ENCODE measurements at places on chromosomes 16 and 17.

GRCh38 chr17:4136373-4136772 is 6.5 kb downstream of the ZZEF1 start:
- peak; percentile 58 for DNase-seq

GRCh38 chr16:89951509-89951908 is 3.0 kb downstream of the DEF8 start:
- DNase-seq, result no peak

- DNase-seq, result no peak
Measured at GRCh38 chr17:7281953-7282751, 634 bp downstream of the SLC2A4 start.

GRCh38 chr17:76946111-76946771 is 78.0 kb downstream of the MGAT5B start:
- DNase-seq, result no peak

DNA sequence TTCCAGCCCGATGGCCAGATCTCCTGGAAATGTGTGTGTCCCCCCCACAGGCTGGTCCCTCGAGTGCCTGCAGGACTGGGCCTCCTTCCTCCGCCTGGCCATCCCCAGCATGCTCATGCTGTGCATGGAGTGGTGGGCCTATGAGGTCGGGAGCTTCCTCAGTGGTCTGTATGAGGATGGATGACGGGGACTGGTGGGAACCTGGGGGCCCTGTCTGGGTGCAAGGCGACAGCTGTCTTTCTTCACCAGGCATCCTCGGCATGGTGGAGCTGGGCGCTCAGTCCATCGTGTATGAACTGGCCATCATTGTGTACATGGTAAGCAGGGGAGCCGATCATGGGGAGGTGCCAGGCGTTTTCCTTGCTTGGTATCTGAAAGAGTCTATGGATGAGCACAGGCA is 22.1 kb downstream of the SLC47A1 start:
- DNase-seq, result no peak

GRCh38 chr17:19344311-19345066 is 18.0 kb downstream of the B9D1 start:
- no peak for DNase-seq

DNA sequence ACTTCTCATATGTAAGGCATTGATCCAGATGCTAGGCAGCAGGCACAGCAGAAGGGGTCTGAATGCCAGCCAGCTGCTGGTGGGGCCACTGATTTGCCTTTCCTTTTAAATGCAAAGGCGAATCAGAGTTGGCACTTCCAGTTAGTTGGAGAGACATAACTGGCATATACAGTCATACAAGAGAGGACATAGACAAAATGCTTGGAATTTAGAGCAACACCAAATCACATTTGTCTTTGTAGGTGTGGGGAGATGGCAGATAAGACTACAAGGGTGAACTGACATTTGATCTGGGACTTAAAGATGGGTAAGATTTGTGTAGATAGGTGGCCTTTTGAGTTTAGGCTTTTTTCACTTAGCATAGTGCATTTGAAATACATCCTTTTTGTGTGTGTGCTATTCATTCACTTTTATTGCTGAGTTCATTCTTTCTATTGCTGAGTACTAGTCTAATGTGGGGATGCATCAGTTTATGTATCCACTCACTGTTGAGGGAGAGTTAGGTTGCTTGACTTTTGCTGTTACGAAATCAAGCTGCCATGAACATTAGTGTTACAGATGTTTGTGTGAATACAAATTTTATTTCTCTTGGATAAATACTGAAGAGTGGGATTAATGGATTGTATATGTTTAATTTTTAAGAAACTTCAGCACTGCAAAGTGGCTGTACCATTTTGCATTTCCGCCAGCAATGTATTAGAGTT is 74.1 kb downstream of the SPECC1 start:
- DNase-seq, result no peak

GRCh38 chr17:54982399-54982798 is 13.8 kb downstream of the STXBP4 start:
- no peak for DNase-seq

DNA sequence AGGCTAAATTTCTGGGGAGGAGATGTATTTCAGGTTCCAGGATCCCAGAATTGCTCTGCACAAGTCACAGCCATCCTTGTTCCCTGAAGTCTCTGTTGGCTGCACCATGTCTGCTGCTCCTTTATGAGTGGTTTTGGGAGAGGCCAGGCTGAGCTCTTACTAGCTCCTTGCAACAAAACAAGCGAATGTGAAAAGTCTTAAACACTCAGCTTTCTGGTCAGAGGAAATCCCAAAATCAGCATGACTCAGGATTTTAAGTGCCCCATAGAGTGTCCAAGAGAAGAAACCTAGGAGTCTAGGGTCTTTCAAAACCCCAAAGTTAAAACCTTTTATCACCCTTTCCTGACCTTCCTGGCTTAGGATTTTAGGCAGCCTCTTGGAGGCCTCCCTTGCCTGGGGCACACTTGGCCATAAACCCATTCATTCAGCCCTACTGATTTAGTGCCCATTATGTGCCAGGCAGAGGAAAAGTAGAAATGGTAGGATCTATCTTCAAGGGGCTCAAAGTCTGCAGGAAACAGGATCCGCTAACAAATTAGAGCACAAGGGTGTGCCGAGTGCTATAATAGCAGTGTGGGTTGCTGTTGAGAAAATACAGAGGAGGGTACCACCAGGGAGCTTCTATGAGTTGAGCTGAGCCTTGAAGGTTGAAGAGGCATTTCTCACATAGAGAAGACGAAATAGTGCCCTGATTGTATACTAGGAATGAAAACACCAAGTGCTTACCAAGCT is 36.9 kb downstream of the SOST start:
- no peak for DNase-seq

GRCh38 chr17:31695456-31696090 is 163.5 kb downstream of the COPRS start:
- DNase-seq, result no peak

- DNase-seq, result no peak
Measured at GRCh38 chr16:51820176-51820575, 669.1 kb upstream of the SALL1 start.

DNA sequence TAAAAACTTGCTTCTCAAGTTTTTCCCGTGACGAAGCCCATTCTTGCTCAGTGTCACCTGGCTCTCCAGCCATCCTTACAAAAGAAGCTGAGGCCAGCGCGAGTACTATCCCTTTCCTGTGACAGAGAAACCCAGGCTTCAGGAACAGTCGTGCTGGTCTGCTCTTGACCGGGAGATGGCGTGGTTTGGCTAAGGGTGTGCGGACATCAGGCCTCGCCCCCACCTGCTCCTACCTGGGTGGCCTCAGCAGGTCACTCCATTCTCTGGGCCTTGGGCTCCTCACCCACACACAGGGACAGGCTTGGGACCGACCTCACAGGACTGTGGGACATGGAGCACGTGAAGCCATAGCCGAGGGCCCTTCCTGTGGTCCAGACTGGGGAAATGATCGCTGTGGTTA is 75.2 kb upstream of the CIBAR2 start:
- DNase-seq, result no peak

- DNase-seq, result no peak
Measured at GRCh38 chr16:31082368-31083045, 6.2 kb downstream of the PRSS53 start.

- no peak for DNase-seq
Measured at GRCh38 chr17:6561446-6561845, 5.1 kb upstream of the PITPNM3 start.

DNA sequence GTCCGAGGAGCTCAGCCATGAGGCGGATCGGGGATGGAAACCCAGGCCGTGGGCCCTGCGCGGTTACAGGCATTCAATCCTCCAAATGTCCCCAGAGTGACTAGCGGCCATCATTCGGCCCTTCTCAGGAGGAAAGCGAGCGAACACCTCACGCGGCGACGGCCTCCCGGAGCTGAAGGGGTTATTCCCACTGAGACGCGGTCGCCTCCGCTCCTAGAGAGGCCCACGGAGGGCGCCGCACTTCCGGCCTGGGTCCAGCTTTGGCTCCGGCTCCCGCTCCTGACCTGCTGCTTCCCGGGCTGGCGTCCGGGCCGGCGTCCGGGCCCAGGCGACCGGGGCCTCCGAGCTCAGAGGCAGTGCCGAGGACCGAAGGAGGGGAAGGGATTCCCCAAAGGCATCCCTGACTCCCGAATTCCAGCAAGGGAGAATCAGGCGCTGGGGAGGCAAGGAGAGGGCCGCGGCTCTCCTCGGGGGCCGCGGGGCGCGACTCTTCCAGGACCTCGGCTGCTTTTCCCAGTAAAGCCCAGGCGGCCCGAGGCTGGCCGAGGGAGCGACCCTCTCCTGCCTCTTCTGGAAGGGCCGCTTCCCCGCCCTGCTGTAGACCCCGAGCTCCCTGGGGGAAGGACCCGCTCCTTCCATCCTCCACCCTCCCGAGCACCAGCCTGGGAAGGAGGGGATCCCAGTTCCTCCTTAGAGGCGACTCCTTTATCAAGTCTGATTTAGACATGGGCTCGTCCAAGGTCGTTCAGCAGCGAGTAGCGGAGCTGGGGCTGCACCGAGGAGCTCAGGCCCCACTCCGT is 18.6 kb upstream of the ZNF629 start:
- peak; percentile 72 for DNase-seq

DNA sequence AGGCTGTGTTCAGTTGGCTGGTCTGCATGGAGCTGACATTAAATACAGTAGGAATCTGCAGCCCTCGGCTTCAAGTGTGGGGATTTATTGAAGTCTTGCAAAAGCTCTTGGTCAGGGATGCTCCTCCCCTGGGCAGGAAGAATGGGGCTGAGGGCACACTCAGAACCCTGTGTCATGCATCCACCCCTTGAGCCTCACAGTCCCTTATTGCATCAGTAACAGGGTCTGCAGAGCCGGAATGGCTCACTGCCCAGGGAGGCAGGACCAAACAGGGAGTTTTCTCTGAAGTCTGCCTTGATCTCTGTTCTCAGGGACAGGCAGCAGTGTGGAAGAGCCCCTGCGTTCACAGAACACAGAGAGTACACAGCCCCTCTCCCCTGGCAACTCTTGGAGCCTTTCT is 216.8 kb downstream of the ENGASE start:
- DNase-seq, result no peak

DNA sequence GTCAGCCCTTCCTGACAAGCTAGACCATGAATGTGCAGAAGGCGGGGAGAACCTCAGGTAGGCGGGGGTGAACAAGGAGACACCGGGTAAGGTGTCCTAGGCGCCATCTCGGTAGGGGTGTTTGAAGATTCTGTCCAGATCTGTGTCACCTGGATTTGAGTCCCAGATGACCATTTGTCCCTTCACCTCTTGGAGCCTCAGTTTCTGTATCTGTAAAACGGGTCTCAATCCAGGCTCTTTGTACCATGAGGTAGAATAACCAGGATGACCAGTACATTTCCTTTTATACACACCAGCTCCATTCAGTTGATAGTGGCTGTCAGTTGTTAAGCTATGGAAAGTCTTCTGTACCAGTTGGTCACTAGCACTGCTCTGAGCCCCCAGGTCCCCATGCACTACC is 86.7 kb downstream of the ABCC6 start:
- no peak for DNase-seq

- no peak for DNase-seq
Measured at GRCh38 chr16:4664538-4665418, 28.6 kb upstream of the NUDT16L1 start.

GRCh38 chr16:50269769-50270509 is 3.6 kb downstream of the ADCY7 start:
- no peak for DNase-seq

DNA sequence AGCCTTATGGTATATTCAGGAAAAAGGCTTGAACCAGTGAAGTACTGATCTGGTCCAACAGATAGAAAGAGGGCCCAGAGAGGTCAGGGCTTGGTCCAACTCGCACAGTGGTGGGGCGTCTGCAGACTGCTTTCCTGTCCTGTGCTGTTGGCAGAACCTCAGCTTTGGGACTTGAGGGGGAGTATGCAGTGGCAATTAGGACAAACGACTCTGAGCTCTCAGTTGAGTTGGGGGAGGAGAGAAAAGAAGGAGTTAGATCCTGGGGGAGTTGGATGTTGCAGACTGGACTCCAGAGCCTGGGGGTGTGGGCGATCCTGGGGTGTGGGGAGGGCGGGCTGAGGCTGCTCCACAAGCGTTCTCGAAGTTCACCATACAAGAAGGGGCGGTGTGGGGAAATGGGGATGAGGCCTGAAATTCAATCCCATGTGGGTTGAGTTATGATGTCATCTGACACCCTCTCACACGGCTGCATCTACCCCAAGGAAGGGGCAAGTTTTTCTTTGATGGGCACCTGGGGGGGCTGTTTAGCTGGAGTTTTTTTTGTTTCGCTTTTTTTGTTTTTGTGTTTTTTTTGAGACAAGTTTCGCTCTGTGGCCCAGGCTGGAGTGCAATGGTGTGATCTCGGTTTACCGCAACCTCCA is 14.6 kb downstream of the GRB7 start:
- no peak for DNase-seq

DNA sequence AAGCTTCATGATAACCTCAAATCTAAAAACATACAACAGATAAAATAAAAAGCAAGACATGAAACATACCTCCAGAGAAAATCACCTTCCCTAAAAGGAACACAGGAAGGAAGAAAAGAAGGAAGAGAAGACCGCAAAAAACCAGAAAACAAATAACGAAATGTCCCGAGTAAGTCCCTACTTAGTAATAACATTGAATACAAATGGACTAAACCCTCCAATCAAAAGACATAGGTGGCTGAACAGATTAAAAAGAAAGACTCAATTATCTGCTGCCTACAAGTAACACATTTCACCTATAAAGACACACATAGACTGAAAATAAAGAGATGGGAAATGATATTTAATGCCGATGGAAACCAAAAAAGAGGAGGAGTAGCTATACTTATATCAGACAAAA is 6.2 kb downstream of the FBXO39 start:
- no peak for DNase-seq

GRCh38 chr16:74991593-74992403 is 6.9 kb upstream of the WDR59 start:
- no peak for DNase-seq

DNA sequence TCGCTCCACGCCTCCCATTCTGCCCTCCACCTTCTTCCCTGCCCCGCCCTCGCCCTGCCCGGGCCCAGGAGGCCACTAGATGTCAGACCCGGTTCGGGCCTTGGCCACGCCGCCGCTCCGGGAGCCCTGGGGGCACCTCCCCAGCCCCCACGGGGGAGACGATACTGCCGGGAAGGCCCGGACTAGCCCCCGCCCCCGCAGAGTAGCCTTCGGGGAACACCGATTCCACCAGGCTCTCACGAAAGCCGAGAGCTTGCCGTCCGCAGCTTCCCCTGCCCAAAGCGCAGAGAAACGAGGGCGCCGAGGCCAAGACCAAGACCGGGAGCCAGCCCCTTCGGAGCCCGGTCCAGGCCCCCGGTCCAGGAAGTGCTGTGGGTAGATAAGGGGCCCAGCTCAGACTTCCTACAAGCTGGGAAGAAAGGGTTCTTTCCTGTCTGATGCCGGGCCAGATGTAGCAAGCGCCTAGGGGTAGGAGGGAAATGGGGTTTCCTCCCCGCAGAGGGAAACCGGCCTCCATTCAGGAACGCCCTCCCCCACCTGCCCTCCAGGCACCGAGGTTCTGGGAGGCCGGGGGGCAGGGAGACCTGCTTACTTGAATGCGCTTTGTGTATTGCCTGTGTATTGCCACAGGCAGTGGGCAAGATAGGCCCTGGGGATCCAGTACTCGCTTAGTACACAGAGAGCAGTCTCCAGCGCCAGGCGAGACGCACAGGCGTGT is 806 bp upstream of the CYB561 start:
- peak; percentile 66 for DNase-seq
